ENCODE measurements at places on chromosomes 7 and 10.

DNA sequence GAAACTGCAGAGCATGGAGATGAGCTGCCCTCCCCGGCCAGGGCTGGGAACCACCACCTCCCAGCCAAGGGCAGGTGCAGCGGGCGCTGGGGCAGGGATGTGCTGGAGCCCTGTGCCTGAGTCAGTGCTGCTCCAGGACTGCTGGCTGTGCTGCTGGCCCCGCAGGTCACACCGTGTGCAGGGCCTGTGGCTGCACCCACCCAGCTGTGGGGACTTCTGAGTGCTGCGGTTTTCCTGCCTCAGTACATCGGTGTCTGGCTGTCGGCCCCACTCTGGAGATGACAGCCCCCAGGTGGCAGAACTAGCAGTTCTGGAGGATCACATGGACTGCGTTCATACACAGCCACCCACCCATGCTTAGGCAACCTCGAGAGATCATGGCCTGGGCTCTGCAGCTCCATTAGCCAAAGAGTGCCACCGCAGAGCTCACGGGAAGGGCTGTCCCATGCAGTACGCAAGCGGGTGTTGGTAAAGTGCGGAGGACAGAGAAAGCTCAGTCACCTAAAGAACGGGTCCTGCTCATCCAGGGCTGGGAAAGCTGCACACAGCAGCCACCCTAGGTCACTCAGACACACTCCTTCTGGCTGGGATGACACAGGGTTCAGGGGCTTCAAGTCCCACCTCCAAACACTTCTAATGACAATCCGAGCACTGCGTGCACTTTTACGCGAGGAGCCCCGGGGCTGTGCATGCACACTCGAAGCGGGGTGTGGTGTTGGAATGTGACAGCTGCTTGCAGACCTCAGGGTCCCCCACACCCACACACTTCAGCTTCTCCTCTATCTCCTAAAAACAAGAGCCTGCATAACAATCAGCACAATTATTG is 198.1 kb upstream of the PPP2R2D start:
- no peak for DNase-seq

GRCh38 chr10:104894681-104895080 is 253.6 kb downstream of the SORCS3 start:
- DNase-seq = no peak

GRCh38 chr7:85471740-85472139 is 284.9 kb upstream of the SEMA3D start:
- DNase-seq = no peak

GRCh38 chr7:134920026-134920753 is 66.1 kb upstream of the AGBL3 start:
- DNase-seq = no peak

GRCh38 chr10:121527690-121528089 is 70.6 kb downstream of the FGFR2 start:
- DNase-seq = no peak

DNA sequence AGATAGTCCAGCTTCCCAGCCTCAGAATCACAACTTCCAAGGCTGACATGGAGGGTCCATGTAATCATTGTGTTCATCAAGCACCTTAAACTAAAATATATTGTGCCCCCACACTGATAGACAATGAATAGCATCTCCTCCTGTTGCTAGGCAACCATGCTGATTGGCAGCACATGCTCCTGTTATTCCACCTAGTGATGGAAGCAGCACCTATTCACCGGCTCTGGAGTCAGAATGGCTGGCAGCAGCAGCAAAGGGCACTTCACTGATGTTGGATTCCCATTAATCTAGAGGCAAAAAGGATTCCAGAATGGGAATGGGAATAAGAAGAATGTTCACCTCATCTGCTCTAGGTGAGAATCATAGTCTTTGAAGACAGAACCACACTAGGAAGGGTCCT is 55.0 kb downstream of the RELN start:
- DNase-seq = no peak

GRCh38 chr7:118473271-118473670 is 248.8 kb downstream of the ANKRD7 start:
- DNase-seq = no peak

- DNase-seq = no peak
Measured at GRCh38 chr7:117805241-117805640, 68.0 kb downstream of the CTTNBP2 start.

DNA sequence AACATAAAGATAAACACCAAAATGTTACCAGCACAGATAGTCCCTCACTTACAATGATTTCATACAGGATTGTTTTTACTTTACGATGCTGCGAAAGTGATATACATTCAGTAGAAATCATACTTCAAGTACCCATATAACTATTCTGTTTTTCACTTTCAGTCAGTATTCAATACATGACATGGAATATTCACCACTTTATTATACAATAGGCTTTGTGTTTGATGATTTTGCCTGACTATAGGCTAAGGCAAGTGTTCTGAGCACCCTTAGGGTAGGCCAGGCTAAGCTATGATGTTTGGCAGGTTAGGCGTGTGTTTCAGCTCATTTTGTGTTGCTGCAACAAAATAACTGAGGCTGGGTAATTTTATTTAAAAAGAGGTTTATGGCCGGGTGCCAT is 155.0 kb downstream of the RTKN2 start:
- no peak for DNase-seq

DNA sequence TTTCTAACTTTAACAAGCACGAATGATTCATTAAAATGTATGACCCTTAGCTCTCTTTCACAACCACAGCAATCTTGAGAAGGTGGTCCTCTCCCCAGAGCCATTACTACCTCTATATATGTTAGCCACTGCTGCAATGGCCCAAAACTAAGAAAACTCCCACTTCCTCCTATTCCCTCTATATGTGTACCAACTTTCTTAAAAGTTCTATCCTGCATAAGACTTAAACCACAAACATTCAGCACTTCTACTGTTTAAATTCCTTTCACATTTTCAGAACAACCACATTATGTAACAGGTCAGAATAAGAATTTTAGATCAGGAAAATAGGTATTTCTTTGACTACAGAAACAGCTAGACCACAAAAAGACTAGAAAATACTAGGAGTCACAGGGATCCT is 36.2 kb downstream of the WASL start:
- DNase-seq = no peak

DNA sequence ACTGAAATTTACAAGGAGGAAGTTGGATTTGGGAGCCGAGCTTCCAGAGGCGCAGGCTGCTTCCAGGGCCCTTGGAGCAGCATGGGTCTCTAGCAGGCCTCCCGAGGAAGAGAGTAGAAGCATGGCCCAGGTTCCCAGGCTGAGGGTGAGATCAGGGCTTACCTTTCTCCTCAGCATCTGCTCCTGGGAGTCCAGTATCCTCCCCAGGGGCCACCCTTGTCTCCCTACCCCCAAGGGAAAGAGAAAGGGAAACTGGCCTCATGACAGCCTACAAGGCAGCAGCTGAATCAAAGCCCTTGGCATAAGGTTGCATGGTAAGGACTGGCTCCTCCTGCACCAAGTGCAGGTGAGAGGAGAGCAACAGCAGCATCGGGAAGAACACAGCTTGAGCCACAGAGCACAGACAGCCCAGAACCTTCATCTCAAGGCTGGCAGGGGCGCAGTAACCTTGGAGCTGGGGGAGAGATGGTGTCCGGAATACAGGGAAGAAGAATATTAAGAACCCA is 114.5 kb downstream of the MARCHF5 start:
- DNase-seq = no peak

Measured in substantia nigra (tissue), 51 donors.